ENCODE measurements at places on chromosomes 12 and 14.

DNA sequence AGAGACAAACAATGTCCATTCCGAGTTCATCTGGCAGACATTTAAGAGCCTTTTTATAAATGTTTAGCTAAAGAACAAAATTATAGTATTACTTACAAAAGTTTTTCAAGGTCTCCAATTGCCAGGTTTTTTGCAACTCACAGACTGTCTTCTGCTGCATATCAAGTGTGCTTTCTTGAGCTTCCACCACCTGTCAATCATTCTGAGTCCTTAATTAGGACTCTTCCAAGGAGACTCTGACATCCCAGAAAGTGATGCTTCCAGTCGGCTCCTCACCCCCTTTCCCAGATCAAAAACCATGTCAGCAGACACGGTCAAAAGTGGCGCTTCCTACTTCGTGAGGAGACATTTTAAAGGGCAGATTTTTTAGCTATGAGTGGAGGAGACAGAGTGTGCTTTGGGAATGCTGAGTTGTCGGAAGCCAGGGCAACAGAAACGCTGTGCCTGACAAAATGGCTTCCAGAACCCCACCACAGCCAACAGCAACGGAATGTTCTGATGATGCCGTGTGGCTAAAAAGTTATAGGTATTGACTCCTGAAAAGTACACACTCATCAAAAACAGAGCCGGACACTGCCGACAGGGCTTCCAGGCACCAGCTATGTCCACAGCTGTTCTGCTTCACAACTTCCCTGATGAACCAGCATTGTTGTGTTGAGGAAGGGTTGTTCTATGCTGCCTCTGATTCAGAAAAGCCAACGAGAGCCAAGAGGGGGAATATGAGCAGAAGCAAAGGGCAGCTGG, 116.1 kb upstream of the SLC35F4 start:
- no peak for DNase-seq

- no peak for DNase-seq
These were observed 88.3 kb upstream of the PLEKHG7 start for GRCh38 chr12:92614502-92614901.

GRCh38 chr12:104929977-104930376, 28.1 kb downstream of the SLC41A2 start:
- no peak for DNase-seq

DNA sequence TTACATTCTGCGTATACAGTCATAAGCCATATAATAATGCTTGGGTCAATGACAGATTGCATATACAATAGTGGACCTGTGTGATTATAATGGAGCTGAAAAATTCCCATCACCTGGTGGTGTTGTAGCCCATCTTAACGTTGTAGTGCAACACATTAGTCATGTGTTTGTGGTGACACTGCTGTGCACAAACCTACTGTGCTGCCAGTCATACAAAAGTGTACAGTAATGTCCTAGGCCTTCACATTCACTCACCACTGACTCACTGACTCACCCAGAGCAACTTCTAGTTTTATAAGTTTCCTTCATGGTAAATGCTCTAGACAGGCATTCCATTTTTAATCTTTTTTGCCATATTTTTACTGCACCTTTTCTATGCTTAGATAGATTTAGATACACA, 194.8 kb upstream of the SEL1L start:
- no peak for DNase-seq

- DNase-seq: no peak
These were observed 202.1 kb upstream of the PDZRN4 start for GRCh38 chr12:40986001-40986400.

- no peak for DNase-seq
These were observed 241.2 kb upstream of the FKBP4 start for GRCh38 chr12:2553388-2554126.

DNA sequence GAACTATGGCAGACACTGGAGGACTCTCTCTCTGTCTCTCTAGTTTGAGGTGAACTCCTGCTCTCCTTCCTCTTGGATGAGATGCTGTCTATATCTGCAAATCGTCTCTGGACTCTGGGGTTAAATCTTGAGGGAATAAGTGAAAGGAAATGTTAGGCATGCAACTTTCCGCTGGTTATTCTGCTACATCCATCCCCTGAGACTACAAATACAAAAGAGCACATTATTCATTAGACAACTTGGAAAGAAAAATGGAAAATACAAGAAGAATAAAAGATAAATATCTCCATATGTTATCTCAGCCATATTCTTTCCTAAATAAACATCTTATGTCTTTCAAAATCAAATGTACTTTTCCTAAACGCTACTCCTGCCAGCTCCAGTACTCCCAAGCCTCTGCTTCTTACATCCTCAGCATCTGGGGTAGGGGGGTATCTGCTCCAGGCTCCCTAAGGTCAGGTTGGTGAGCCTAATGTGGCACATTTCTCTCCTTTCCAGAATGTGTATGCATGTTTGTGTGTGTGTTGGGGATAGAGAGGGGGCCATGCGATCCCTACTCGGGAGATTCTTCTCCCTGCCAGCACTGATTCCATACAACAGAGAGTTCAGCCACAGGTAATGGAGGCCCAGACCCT, 102.9 kb upstream of the FSCB start:
- no peak for DNase-seq
